ENCODE measurements at places on chromosomes 16 and 17. TPM values are rescaled to one million over a fixed set of nuclear protein-coding genes. Genes with fewer than 3 reads are reported as not detected.

CDH13 gene
- total RNA-seq: not detected

- DNase-seq: no peak
- H3K4me1 ChIP-seq: no peaks in the 10 kb centered on the region
- H3K36me3 ChIP-seq: no peaks in the 10 kb centered on the region
- peaks cover 4% of the 10 kb centered on the region for H3K27me3 ChIP-seq
These were observed 4.3 kb upstream of the NTN1 start for GRCh38 chr17:9016941-9017552.

GRCh38 chr17:77271411-77271810 is 130.6 kb downstream of the SEC14L1 start:
- H3K4me1 ChIP-seq: peaks cover 29% of the 10 kb centered on the region
- peaks cover 2% of the 10 kb centered on the region for H3K27me3 ChIP-seq
- H3K36me3 ChIP-seq: no peaks in the 10 kb centered on the region
- H3K27ac ChIP-seq: no peak overlapping the region

GRCh38 chr16:88359008-88359407 is 23.8 kb upstream of the ZNF469 start:
- H3K27ac ChIP-seq: no peak overlapping the region
- no peak for DNase-seq
- no peak overlapping the region for H3K4me3 ChIP-seq
- H3K4me1 ChIP-seq: no peaks in the 10 kb centered on the region

GRCh38 chr17:5488752-5489151 is 2.4 kb downstream of the MIS12 start:
- peaks cover 29% of the 10 kb centered on the region for H3K36me3 ChIP-seq
- no peak for DNase-seq
- no peak overlapping the region for H3K27ac ChIP-seq
- H3K4me3 ChIP-seq: no peak overlapping the region
- H3K4me1 ChIP-seq: peaks cover 26% of the 10 kb centered on the region

GRCh38 chr17:40499551-40500189 is 1.8 kb downstream of the TNS4 start:
- H3K27me3 ChIP-seq: no peaks in the 10 kb centered on the region
- peaks cover 49% of the 10 kb centered on the region for H3K4me1 ChIP-seq
- peak overlapping the region; percentile 45 for H3K4me3 ChIP-seq
- peak; percentile 84 for DNase-seq
- H3K27ac ChIP-seq: no peak overlapping the region

GRCh38 chr16:16096121-16096857 is 127.0 kb downstream of the ABCC6 start:
- no peaks in the 10 kb centered on the region for H3K4me1 ChIP-seq
- H3K4me3 ChIP-seq: no peak overlapping the region
- no peaks in the 10 kb centered on the region for H3K27me3 ChIP-seq
- DNase-seq: no peak
- no peak overlapping the region for H3K27ac ChIP-seq

RAP1GAP2 gene
- 10.9 TPM for total RNA-seq

VAT1L gene
- total RNA-seq: not detected

DNA sequence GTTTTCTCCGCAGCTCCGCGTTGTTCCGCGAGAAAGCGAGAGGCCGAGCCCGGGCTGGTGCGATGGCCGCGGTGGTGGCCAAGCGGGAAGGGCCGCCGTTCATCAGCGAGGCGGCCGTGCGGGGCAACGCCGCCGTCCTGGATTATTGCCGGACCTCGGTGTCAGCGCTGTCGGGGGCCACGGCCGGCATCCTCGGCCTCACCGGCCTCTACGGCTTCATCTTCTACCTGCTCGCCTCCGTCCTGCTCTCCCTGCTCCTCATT is 404 bp downstream of the EMC6 start:
- DNase-seq: no peak
- H3K4me3 ChIP-seq: peak overlapping the region; percentile 97
- no peaks in the 10 kb centered on the region for H3K36me3 ChIP-seq
- no peaks in the 10 kb centered on the region for H3K27me3 ChIP-seq
- H3K4me1 ChIP-seq: peaks cover 44% of the 10 kb centered on the region
- peak overlapping the region; percentile 79 for H3K27ac ChIP-seq

NME2 gene
- 1,213 TPM for total RNA-seq

MARVELD3 gene
- 5.6 TPM for total RNA-seq

DNA sequence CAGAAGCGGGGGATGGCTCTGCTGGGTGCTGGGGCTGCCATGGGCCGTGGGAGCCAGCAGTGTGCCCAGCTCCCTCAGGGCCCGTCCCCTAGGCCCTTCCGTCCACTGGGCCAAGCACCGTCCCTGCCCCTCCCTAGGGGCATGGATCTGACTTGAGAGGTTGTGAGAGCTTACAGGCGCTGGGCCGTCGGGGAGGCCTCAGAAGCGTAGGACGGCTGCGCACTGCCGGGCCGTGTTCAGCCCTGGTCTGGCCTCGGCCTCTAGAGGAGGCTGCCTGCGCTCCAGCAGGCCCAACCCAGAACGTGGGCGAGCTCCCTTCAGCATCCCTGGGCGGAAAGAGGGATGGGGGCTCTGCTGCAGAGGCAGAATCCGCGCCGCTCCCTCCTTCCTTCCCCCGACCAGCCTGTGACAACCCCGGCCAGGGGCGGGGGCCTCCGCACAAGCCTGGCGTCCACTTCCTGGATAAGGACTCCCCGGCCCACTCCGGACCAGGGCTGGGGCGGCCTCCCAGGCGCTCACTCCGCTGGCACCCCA is 685 bp upstream of the MPG start:
- peak overlapping the region; percentile 63 for H3K4me3 ChIP-seq
- H3K4me1 ChIP-seq: peaks cover 62% of the 10 kb centered on the region
- H3K36me3 ChIP-seq: peaks cover 17% of the 10 kb centered on the region
- H3K27me3 ChIP-seq: peaks cover 2% of the 10 kb centered on the region
- H3K27ac ChIP-seq: peak overlapping the region; percentile 62

GRCh38 chr17:82884970-82885353 is 45.1 kb upstream of the ZNF750 start:
- H3K27ac ChIP-seq: no peak overlapping the region
- no peak overlapping the region for H3K4me3 ChIP-seq
- no peaks in the 10 kb centered on the region for H3K36me3 ChIP-seq
- no peak for DNase-seq
- H3K4me1 ChIP-seq: peaks cover 68% of the 10 kb centered on the region

GRCh38 chr17:72021417-72022041 is 99.3 kb upstream of the SOX9 start:
- H3K27me3 ChIP-seq: peaks cover 29% of the 10 kb centered on the region
- H3K36me3 ChIP-seq: no peaks in the 10 kb centered on the region
- no peak overlapping the region for H3K4me3 ChIP-seq

IRX3 gene
- 16.4 TPM for total RNA-seq

DNA sequence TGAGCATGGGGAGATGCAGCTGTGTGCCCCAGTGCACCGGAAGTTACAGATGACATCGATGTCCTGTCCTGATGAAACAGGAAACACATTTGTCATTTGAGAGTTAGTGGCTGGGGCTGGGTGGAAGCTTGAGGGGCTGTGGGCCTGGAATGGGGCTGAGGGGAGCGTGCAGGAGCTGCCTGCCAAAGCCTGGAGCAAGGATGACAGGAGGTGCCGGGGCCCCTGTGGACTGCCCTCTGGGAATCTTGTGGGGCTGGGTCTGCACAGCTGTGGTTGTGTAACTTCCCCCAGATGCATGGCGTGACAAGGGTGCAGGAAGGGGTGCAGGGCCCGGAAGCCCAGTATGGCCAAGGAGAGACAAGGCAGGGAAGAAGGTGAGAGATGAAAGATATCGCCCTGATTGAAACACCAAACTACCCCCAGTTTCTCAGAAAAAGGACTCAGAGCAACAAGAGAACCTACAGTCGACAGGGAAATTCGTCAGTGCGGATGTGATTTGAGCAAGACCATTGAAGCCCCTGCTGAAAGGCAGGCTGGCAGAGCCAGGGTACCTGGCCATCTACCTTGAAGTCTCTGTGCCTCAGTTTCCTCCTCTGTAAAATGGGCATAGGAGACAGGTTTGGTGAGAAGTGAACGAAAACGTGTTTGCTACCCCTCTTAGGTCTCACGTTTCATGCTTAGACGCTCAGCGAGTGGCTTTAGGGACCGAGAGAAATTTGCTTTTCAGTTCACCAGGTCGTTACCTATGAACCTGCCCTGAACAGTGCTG is 8.8 kb downstream of the MMP25 start:
- no peaks in the 10 kb centered on the region for H3K36me3 ChIP-seq
- H3K4me3 ChIP-seq: no peak overlapping the region
- H3K27ac ChIP-seq: no peak overlapping the region
- no peak for DNase-seq
- peaks cover 6% of the 10 kb centered on the region for H3K4me1 ChIP-seq

NEUROD2 gene
- total RNA-seq: not detected

Data from HepG2 (cell line).